ENCODE measurements at places on chromosomes 3 and 15.
A peak's percentile ranks its signal among the peaks of the same experiment; 100 is the strongest.

DNA sequence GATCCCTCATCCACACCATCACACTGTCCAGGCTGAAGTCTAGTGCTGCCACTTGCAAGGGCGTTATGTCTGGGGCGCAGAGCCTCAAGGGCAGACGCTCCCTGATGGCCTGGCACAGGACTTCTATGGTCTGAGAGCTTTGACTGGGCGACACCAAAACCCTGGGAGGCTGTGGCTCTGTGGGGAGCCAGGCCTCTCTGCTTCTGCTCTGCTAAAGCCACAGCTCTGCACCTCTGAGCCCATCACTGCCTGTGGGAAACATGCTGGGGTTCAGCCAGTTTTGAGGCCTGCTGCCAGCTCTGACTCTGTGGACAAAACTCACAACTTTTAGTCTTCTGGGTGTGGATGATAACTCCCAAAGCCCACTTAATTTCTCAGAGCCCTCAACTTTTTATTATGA is 6.3 kb upstream of the LCTL start:
- DNase-seq, result no peak

- DNase-seq, result no peak
Observed at GRCh38 chr15:31585240-31585639, 258.6 kb downstream of the KLF13 start.

GRCh38 chr3:30770387-30770786 is 124.1 kb downstream of the GADL1 start:
- no peak for DNase-seq

GRCh38 chr3:154112146-154112852 is 8.9 kb upstream of the ARHGEF26 start:
- DNase-seq, result no peak

DNA sequence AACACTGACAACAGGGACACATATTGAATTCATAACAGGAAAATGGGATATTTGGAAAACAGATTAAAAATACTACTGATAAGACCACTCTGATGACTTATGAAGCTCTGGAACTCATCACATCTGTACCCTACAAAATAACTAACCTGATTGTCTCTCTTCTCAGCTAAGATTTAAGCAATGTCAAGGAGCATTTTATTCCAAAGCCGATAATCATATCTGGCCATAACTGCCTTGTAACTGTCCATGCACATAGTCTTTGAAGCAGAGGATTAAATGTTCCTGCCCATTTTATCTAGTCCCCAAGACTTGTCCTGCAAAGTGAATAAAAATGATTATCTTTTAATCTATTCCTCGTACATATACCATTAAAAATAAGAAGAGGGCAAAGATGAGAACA is 234.1 kb downstream of the STAG1 start:
- DNase-seq, result no peak

GRCh38 chr3:136653628-136654027 is 98.5 kb downstream of the STAG1 start:
- DNase-seq, result no peak

GRCh38 chr15:57752436-57752835 is 45.9 kb downstream of the POLR2M start:
- no peak for DNase-seq

GRCh38 chr3:12347301-12347700 is 58.4 kb downstream of the PPARG start:
- DNase-seq, result no peak

DNA sequence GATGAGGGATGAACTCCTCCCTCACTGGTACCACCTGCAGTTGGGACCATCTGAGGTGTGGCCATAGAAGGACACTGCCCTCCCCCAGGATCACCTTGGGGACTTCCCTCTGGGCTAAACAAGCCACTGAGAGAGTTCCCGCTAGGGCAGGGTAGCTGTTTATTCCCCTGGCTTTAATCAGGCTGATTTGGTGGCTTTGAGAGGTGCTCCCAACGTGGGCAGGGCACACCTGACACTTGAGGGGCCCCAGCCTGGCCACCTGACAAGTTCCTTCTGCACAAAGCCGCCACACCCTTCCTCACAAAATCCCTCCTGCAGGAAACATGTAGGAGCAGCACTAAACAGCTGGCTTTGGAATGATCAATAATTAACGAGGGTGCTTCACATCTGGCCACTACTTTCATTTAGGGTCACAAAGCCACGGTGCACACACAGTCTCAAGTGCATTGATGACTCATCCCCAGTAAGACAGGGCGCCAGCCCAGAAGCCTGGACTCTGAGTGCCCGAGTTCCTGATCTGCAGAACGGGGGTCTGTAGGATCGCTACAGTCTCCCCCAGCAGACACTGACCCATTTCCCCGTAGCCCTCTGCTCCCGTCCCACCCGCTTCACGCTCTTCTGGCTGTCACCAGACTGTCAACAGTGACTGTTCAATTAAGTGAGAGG is 75.1 kb downstream of the ATP10A start:
- DNase-seq, result no peak

DNA sequence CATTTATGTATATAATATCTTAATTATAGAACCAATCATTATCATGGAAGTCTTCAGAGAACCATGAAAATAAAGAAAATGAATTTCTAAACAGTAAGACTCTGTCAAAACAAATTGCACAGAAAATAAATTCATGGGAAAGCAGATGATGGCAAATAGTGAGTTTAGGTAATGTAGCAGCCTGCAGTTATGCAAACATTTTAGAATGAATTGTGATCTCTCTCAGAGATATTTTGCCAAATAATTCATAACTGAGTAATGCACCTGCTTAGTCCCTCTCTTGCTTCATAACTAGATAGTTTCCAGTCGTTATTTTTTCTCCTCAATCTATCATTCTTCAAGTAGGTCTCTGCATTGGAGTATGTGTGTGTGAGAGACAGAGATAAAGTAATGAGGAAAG is 492.7 kb upstream of the THBS1 start:
- no peak for DNase-seq

GRCh38 chr3:13208706-13209633 is 135.7 kb upstream of the IQSEC1 start:
- no peak for DNase-seq

- no peak for DNase-seq
Observed at GRCh38 chr3:5891711-5892110, 704.2 kb downstream of the EDEM1 start.

- no peak for DNase-seq
Observed at GRCh38 chr3:96657710-96658109, 156.7 kb upstream of the EPHA6 start.

DNA sequence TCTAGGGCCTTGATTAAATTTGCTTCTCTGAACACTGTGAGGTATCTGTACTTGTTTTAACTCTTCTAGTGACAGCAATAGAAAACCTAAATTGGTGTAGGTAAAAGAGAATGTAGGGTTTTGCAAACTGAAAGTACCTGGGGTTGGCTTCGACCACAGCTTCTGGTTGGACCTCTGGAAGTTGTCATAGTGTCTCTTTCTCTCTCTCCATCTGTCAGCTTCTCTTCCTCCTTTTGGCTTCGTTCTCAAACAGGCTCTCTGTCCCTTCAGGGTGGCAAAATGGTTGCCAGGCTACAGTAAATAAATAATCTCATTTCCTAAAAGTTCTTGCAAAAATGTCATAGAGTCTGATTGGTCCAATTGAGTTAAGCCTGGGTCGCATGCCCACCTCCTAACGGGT is 149.3 kb upstream of the CTDSPL start:
- no peak for DNase-seq

DNA sequence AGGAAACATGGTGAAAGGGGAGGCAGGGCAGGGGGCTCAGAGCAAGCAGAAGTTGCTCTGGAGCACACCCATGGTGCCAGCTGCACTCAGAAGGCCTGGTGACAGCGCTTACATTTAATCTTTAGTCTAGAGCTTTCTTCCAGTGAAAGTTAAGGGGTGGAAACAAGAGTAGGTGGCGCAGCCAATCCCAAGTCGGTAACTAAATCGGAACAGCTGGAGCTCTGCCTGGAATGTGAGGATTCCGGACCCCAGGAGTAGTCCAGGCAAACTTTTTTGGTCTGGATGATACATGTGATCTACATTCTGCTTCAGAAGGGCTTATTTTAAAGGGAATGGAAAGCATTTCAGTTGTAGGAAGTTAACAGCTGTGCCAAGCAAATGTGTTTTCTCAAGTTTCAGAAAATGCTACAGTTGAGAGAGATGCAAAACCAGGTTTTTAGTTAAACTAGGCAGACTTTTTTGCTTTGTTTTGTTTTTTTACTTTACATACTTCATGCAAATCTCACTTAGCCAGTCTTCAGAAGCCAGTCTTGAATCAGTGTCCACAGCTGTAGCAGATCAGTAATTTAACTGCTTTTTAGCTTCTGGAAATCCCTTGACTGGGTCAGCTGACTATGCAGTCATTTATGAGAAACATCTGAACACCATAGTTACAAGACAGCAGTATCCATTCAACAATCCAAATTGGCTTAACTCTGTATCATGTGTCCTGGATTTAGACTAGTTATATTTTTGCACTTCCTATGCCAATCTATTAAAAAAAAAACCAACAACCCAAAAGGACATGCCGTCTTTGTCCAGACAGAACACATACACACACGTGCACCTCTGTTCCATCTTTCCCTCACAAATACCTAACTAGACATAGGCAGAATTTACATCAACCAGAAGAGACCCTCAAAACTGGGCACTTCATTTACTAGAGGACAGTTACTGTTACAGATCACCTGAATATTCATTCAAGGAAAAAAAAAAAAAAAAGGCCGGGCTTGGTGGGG is 33.2 kb downstream of the ZNF106 start:
- no peak for DNase-seq

GRCh38 chr3:133366921-133367320 is 32.9 kb upstream of the BFSP2 start:
- no peak for DNase-seq

DNA sequence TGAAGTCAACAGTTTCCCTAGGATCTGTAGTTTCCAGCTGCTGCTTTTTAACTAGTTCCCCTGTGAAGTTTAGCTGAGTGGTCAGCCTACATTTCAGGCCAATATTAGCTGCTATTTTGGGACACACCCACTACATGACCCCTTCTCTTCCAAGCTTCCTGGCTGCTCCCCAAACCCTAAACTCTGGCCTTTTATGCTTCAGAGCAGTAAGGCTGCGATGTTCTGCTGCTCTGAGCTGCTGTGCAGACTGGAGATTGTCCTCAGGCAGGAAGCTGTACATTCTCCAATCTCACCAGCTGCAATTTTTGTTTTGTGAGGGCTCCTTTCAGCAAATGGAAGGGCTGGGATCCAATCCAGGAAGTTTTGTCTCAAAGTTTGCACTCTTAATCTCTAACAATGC is 48.0 kb upstream of the WDR72 start:
- DNase-seq, result no peak

DNA sequence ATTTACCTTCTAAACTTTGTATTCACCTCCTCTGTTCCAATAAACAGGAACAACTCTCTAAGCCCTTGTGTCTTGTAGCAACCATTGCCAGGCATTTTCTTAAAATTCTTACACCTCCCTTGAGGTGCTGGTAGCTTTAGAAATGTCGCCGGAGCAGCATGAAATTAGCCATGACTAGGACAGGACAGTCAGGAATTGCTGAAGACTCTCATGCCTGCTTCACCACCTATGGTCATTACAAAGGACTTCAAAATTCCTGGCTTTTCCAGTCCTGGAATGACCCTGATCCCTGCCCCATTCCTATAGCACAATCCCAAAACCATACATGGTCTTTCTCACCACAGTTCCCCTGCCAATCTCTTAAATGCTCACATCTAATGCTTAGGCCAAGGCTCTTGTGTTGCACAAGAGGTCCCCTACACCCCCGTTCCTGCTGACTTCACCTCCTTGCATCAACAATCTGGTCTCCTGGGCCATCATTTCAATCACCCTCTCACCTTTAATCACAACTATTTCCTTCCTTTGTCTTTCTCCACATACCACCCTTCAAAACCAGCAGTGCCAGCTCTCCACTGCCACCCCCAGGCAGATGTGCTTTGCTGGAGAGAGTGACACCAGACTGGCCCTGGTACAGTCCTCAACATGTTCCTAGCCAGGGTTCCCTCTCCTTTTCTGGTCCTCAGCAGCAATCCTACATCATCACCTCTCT is 113.2 kb upstream of the TJP1 start:
- DNase-seq, result peak; percentile 5

DNA sequence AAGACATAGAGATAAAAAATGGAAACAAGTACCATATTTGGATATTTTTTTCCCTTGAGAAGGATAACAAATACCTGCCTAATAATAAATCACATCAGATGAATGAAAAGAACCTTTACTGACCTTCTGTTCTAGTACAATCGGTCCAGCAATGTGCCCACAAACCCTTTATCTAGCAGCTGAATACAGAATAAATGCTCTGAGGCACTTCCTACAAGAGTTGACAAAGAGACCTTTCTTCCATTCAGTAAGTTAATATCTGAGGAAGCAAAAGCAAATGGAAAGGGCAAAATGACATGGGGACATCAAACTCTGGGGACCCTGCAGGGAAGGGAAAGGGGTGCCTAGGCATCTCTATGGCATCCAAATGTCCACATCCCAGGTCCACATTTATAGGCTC is 115.8 kb downstream of the NEK10 start:
- no peak for DNase-seq

GRCh38 chr3:69205385-69205784 is 83.0 kb upstream of the LMOD3 start:
- no peak for DNase-seq

GRCh38 chr15:39365873-39366272 is 215.0 kb upstream of the THBS1 start:
- DNase-seq, result no peak

DNA sequence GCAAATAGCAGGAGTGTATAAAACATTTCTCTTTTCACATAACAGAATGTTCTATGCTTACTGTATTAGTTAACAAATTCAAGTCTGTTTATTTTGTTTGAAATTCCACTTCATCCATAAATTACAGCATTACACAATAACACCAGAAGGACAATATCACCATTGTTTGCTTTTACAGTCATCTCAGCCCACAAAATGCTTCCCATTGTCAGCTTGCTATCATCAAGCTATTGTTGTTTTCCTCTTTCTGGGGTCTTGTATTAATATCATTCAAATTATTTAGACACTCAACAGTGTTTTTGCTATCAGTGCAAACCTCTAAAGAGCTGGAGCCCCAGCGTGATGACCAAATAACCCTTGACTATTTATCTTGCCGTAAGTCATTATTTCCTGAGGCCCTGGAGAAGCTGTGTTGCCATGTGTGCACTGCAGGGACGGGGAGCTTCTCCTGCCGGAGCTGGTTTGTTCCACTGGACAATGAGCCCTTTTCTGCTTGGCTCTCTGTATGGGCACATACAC is 1.1 kb downstream of the SAMMSON start:
- no peak for DNase-seq

- no peak for DNase-seq
Observed at GRCh38 chr3:147393943-147394883, 12.1 kb downstream of the ZIC4 start.

- no peak for DNase-seq
Observed at GRCh38 chr3:110362751-110363150, 708.9 kb upstream of the NECTIN3 start.

GRCh38 chr15:80473286-80474223 is 69.4 kb downstream of the ARNT2 start:
- DNase-seq, result no peak

DNA sequence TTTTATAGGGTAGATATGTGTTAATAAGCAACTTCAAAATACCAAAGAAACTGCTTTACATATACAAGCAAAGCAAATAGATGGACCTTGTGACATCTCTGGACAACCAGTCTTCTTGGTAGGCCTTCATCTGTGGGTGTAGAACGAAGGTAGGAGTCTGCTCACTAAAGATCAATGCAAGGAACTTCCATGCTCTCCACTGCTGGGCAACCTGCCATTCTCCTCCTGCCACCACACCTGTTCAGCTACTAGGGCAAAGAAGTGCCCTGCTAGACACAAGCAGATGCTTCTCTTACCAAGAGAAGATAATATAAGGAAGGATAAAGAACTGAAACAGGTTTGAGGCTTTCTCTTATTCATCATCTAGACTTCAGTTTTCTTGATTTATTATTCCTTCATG is 12.6 kb downstream of the PPARG start:
- no peak for DNase-seq

- DNase-seq, result no peak
Observed at GRCh38 chr15:56817321-56818080, 84.2 kb upstream of the ZNF280D start.
